NCI-H1092 treated with DMSO at 0.1 percent for 48 hours (cell line): ENCODE measurements at places on chromosomes 12 and 14.

- DNase-seq: no peak
Measured at GRCh38 chr14:93975791-93976476, 436 bp downstream of the ASB2 start.

DNA sequence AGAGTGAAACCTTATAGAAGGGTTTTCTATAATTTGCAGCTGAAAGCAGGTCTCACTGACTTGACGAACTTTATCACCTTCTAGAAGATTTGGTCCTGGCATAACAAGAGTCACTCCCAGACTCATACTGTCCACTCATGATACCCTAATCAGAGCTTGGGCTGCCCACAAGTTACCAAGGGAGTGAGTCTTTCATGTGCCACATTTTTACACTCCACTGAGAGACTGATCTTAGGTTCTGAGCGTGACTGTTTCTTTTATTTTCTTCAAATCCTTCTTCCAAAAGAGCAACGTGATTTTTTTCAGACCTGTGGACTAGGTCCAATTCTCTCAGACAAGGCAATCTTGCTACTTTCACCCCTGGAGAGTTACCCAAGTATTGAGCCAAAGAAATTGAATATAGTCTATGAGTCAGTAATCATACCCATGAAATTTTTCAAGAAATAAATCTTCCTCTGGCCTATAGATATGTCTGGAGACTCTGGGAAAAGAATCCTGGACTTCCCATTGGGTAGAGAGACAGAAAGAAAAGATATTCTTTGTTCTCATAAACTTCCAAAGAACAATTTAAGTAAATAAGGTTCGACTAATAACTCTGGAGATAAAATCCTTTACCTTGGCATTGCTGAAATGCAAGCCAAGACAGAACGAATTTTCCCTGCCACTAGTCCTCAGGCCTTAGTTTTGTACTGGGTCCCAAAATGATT is 26.9 kb downstream of the SIX1 start:
- no peak for DNase-seq

- no peak for DNase-seq
Measured at GRCh38 chr14:38547961-38548490, 292.1 kb upstream of the CLEC14A start.

- no peak for DNase-seq
Measured at GRCh38 chr12:71533703-71534102, 94.1 kb downstream of the LGR5 start.

DNA sequence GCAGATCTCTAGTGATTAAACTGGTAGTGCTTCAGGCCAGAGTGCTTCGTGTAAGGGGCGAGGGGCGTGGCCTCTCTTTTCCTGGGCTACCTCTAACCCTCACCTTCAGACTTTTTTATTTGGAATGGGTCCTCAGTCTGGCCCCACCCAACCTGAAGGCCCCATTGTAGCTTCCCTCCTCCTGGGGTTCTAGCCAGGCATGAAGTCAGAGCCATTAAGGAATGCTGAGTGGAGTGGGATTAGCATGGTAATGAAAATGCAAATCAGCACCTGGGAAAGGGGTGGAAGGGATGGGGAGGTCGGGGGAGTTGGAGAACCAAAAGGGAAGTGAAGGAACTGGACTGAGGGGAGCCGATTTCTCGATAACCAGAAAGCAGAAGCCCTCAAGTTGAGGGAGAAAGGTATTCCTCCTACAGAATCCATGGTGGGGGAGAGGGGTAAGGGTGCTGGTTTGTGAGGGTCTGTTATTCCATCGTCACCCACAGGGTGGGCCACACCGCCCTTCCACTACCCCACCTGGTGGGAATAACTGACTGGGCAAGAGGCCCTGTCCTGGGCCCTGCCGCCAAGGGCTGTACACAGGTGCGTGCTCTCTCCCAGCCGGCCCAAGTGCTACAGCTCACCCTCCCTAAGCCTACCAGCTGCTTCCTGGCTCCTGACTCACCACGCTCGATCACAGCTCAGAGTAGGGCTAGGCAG is 14.1 kb downstream of the ZFHX2 start:
- DNase-seq: no peak

GRCh38 chr14:85728476-85729065 is 198.6 kb downstream of the FLRT2 start:
- no peak for DNase-seq

DNA sequence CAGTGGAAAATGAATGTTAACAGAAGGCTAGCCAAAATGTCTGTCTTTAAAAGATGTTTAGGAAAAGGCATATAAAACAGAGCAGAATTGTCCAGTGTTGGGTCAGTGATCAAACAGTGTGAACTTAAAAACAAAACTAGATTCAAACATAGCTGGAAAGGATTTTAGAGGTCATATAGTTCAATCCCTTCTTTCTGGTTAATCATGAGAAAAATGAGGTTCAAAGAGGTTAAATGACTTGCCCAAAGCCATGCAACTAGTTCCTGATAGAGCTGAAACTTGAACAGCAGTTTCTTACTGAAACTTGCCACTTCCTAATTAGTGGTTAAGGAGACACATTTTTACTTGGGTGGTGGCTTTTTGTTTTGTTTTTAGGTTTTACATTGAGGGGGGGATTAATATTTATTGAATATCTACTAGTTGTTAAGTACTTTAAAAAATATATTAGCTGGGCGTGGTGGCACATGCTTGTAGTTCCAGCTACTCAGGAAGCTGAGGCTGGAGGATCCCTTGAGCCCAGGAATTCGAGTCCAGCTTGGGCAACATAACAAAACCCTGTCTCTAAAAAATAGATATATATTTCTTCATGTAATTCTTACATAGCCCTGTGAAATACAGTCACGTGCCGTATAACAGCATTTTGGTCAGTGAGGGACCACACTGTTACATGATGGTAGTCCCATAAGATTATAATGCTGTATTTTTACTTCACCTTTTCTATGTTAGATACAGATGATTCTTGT is 20.4 kb downstream of the ACVR1B start:
- no peak for DNase-seq

GRCh38 chr12:131103669-131104462 is 150.2 kb downstream of the ADGRD1 start:
- no peak for DNase-seq

GRCh38 chr14:87705439-87705896 is 287.5 kb downstream of the GALC start:
- DNase-seq: no peak

GRCh38 chr14:55412676-55413075 is 1.0 kb upstream of the ATG14 start:
- no peak for DNase-seq

DNA sequence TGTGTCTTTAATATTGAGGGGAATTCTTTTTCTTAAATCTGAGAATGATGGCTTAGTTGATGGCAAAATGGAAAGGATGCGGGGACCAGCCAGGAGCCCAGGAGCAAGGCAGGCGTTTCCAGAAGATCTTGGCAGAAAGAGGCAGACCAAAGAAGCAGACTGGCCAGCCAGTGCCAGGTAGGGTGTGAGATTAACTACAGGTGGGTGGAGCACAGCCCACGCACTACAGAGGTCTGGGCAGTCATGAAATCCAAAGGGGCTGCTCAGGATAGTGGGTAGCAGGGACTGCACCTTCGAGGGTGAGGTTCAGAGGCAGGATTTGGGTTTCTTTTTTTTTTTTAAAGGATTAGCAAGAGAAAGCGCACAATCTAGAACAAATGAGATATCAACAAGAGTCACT is 17.7 kb upstream of the PCNX1 start:
- DNase-seq: no peak

DNA sequence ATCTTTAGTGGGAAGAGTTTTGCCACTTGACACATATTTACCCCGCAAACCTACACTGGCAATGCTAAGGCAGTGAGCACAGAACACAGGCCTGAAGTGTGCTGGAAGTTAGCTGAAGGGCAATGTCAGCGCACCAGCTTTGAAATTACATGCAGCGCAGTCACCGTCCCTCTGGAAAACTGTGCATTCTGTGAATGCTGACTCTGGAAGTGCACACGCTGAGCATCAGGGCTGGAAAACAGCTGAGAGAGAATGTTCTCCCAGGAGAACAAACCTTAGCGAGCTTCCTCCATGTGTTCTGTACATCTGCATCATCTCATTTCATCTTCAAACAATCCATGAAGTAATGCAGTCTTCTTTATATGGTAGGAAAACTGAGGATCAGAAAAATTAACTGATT is 448.2 kb downstream of the NRXN3 start:
- no peak for DNase-seq

DNA sequence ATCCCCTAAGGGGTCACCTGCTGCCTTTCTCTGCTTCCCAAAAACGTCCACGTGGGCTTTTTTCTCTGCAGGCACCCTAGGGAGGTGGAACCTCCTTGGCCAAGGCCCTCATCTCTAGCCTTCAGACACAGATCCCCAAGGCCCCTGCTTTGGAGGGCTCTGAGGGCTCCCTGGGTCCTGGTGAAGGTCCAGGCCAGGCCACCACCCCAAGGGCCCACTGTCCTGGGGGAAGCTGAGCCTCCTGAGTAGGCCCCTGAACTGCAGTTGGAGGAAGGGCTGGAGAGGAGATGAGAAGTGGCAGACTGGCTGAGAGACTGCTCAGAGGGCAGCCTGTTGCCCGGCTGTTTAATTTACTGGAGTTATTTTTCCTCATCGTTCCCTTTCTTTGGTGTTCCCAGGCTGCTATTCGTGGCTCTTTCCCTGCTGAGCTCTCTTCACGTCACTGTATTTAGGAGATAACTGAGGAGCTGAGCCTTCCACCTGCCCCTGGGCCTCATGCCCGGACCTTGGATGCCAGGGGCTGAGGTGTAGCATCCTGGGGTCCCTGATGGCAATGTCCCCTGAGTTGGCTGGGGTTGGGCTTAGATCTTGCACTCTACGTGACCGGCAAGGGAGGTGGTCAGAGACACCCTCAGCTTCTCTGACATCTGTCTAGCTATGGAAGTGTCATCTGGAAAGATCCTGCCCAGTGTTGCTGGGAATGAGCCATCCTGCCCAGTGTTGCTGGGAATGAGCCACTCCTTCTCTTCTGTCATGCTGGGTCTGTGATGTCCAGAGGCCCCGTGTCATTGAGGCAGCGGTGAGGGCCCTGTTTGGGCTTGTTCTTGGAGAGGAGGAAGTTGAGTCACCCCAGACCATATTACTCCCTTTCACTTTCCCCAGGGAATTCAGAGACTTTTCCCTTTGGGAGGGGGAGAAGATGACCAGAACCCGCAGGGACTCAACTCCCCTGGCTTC is 139.8 kb downstream of the TSPAN9 start:
- DNase-seq: no peak

DNA sequence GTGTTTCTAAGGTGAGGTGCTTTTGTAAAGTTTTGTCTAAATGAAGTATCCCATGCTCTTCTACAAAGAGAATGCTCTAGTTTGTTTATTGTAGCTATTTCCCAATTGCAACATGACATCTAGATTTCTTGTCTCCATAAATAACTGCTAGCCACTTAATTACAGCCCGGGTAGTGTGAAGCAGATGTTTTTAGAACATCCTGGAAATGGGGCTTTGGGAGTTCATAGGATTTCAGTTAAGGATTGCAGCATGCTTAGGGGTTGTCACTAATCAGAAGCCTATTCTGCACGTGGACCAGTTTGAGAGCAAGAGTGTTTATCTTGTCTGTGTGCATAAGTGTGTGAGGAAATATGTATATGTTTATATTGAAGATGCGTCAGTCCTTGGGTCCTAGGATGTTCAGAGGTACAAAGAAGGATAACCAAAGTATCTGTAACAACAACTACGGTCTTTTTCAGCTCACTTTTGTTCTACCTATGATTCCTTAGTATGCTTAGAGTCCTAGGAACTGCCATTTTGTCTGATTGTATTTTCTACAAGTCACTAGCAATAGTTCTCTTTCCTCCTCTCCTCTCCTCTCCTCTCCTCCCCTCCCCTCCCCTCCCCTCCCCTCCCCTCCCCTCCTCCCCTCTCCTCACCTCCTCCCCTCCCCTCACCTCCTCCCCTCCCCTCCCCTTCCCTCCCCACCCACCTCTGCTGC is 135.3 kb downstream of the ACSS3 start:
- DNase-seq: no peak
